ENCODE measurements at places on chromosomes 6 and 20. TPM values are rescaled to one million over a fixed set of nuclear protein-coding genes. Genes with fewer than 3 reads are reported as not detected.

The PPIL4 gene
- 33.1 TPM for total RNA-seq

The OR2H1 gene
- not detected for total RNA-seq

The SAMD5 gene
- total RNA-seq = not detected

The ZNF165 gene
- 0.75 TPM for total RNA-seq

The CTSZ gene
- total RNA-seq = 37.3 TPM

The C20orf144 gene
- total RNA-seq = 0.61 TPM
